ENCODE measurements at places on chromosomes 6 and 20.

GRCh38 chr6:143236151-143236798 is 175.6 kb downstream of the AIG1 start:
- no peak for DNase-seq

- no peak for DNase-seq
These were observed 32.5 kb upstream of the MAS1 start for GRCh38 chr6:159858259-159858658.

GRCh38 chr6:14100138-14100537 is 17.4 kb upstream of the CD83 start:
- no peak for DNase-seq

DNA sequence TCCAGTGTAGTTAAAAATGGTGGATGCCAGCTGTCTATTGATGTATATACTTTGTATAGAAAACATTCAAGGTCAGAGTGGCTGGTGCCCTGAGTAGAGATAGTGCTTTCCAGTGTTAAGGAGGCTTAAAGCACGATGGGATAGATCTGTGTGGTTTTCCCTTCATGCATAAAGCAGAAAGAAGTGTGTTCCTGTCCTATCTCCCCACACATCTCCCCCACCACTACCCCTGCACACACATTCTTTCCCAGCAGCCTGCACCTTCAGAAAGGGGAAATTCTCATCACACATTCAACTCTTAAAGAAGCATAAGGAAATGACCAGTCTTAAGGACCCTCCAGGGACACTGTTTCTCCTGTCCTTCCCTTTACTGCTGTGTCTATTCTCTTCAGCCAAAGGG is 221.7 kb upstream of the TAB2 start:
- DNase-seq, result no peak

DNA sequence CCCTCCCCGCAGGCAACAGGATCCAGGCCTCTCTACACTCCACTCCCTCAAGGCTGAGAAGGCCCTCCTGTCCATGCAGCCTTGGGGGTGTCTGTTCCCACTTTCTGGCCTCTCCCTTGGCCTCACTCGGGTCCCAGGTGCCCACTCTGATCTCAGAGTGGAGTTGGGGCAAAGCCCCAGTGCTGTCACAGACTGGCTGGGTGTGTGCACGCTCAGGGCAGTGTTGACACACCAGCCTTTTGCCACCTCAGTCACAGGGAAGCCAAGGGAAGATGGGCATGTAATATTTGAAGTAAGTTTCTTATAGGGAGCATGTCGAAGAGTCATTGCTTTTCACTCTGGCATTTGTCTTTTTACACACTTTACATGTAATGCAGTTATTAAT is 44.9 kb downstream of the HLA-DRA start:
- no peak for DNase-seq

GRCh38 chr6:131029626-131030297 is 33.3 kb downstream of the EPB41L2 start:
- DNase-seq, result no peak

DNA sequence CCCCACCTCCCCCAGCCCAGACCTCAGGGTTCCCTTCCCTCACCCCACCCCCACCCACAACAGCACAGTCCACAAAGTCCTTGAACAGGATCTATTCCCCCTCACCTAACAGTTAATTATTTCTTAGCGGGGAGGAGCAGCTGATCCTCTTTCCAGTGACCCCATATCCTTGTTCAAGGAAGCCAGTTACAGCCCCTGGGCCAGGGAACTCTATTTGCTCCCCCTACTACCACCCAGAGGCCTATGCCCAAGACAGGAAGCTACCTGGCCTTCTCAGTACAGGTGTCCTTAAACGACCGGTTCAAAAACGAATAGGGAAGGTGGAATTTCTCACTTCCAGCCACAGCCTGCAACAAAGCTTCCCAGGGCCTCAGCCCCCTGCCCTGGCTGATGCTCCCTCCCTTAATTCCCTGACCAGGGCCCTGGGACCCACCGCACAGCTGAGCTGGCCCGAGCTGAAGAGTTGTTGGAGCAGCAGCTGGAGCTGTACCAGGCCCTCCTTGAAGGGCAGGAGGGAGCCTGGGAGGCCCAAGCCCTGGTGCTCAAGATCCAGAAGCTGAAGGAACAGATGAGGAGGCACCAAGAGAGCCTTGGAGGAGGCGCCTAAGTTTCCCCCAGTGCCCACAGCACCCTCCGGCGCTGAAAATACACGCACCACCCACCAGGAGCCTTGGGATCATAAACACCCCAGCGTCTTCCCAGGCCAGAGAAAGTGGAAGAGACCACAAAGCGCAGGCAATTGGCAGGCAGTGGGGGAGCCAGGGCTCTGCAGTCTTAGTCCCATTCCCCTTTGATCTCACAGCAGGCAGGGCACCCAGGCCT is 778 bp downstream of the MCCD1 start:
- no peak for DNase-seq

- DNase-seq, result no peak
These were observed 10.1 kb upstream of the SIRPD start for GRCh38 chr20:1567392-1568162.

- DNase-seq, result no peak
These were observed 59.5 kb upstream of the BMP2 start for GRCh38 chr20:6708010-6708409.

DNA sequence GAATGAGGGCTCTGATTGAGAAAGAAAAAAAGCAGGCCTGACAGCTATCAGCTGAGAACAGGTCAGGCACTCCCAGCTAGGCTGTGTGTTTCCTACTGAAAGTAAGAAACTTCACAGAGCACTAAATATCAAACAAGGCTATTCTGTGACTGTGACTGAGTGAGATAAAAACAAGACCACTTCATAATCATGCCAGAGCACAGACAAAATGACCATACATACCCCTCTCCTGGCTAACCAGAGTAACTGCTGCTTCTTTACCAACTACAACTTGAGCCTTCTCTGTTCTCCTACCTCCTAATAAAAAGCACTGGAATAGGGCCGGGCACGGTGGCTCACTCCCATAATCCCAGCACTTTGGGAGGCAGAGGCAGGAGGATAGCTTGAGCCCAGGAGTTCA is 6.8 kb upstream of the BTN1A1 start:
- no peak for DNase-seq

DNA sequence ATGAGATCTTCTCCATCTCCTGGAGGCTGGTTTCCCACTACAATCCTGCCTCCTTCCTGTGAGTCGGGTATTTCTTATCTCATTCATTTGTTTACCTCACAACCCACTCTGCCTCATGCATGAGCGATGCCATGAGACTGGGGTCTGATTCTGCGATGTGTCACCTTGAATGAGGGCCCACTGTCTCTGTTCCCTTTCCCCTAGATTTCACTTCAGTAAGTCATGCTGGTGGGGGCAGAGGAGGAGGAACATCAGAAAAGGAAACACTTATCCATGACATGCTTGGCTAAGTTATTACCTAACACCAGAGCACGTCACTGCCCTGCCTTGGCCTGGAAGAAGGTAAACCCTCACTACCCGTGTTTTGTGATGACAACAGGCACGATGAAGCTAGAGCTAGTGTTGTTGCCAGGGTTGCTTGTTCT is 337.4 kb upstream of the PRDM1 start:
- no peak for DNase-seq

DNA sequence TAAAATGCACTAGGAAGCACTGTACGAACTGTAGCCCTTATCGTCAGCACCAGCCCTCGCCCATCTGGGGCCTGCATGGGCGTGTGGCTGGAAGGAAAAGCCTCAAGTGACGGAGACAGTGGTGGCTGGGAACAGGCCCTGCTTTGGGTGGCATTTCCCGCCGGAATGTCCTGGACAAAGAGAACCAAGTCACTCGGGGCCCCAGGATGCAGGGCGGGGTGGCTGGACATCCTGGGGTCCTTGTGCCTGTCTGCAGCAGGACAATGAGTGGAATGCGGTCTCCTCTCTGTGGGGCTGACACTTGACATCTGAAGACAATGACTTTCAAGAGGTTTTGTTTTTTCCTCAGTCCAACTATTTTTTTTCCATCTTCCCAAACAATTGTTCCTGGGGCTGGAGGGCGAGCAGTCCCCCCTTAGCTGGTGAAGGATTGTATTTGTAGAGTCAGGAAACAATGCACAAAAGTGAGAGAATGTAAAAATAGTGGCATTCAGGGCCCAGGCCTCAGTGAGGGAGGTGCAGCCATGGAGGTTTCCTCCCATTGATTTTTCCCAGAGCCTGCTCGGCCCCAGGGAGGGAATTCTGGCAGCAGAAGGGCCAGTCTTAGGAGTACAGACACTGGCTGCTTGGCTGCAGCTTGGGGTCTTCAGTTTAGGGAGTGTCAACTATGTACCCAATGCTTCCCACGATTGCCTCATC is 64.4 kb downstream of the PREX1 start:
- no peak for DNase-seq

DNA sequence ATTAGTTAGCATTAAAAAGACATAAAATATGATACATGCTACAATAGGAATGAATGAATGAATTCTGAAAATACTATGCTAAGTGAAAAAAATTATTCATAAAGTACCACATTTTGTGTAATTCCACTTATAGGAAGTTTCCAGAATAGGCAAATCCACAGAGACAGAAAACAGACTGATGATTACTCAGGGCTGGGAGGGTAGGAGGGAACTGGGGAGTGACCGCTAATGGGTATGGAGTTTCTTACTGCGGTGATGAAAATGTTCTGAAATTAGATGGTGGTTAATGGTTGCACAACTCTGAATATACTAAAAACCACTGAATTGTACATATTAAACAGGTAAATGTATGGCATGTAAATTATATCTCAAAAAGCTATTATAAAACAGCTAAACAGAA is 22.6 kb downstream of the FERMT1 start:
- DNase-seq, result no peak

DNA sequence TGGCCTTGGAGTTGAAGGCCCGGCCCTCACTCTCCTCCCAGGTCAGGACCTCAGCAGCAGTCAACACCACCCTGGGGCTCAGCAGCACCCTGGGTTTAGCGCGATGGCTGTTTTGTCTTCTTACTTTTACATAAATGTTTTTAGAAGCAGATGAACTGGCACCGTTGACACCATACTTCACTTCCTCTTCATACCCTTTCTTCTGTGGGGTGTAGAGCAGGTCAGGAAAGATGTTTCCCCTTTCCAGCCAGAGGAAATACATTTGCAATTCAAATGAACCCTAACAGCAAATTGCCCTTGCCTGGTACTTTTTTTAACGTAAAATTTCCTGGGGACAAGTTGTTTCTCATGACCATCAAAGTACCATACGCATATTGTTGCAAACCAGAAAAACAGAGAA is 54.7 kb upstream of the SNX9 start:
- DNase-seq, result no peak

DNA sequence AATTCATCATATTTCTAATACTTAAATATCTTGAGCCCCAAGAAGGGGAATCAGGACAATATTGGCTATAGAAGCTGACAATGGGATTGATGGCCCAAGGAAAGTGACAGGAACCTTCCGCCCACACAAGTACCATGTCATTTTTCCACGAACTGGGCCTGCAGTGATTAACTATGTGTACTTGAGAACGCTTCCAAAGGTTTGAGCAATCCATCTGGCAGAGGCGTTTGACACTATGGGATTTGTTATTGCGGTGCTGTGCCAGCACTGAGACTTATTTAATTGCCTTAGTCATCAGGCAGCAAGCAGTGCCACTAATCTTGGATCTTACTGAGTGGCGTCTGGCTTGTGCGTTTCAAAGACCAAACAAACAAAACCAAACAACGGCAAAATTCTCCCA is 135.6 kb upstream of the UST start:
- no peak for DNase-seq

GRCh38 chr6:6392214-6393068 is 72.0 kb upstream of the F13A1 start:
- no peak for DNase-seq

DNA sequence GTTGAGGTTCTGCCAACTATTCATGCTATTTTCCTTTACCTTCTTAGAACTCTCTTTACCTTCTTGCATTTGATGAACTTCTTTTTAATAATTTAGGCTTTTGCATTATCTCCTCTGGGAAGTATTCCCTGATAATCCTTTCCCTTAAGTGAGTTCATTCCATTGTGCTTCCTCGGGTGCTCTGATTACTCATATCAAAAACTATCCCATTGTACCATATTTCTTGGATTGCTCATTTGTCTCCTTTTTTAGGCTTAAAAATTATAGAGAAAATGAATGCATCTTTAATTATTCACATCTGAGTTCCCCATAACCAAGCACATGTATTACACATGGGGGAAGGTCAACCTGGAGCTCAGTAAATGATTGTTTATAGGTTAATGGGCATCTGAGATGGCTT is 2.5 kb downstream of the CALHM4 start:
- no peak for DNase-seq

- DNase-seq, result no peak
These were observed 127.4 kb downstream of the DST start for GRCh38 chr6:56515081-56515905.

GRCh38 chr6:150573041-150573681 is 26.5 kb upstream of the PLEKHG1 start:
- DNase-seq, result no peak

DNA sequence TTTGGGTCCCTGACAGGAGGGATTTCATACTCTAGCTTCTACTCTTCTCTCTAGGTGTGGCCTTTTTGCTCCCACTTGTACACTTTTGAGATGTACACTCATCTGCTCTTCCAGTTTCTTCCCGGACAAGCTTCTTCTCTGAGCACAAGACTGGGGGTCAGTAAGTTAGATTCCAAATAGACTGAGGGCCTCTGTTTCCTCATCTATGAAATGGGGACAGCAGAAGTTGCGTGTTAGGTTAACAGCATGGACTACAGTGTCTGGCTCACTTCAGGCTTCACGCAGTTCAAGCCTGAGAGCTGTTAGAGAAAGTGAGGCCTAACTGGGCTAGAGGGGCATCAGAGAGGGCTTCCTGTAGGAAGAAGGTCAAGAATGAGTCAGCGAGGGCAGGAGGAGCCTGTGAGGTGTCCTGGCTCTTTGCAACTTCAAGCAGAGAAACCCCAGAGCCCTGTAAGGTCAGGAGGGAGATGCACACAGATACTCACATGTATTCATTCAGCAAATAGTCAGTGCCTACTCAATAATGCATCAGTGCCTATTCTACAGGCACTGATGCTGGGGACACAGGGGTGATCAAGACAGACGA is 20.6 kb downstream of the XKR7 start:
- no peak for DNase-seq

DNA sequence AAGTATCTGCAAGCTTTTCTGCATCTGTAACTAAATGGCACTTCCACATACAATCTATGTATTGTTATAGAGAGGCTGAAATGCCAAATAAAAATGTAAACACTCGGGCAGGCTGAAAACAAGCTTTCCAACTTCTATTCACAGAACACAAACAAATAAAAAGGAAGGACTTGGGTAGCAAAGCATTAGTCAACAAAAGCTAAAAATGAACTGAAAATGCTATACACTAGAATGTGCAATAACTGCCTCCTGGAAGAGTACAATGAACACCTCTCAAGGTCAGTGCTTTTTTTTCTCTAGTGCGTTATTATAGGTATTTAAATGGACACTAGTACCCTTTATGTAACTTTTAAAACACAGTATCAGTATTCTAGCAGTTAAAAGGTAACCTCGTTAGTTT is 31.4 kb downstream of the STK38 start:
- DNase-seq, result no peak

DNA sequence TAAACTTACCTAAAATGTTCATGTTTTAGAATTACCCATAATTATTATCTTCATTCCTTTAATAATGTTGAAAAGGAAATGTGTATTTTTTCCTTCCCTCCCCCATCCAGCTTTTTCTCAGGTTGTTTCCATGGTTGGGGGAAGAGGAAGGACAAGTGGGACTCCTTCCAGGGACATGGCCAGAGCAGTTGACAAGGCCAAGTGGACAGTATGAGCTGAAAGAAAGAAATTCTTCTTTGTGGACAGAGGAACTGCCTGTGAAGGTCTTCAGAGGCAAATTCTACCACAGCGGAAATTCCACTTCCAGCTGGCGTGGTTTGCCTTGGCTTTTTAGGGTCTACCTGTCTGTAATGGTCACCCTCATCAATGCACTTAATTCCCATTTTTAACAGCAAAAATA is 33.8 kb downstream of the RIN2 start:
- DNase-seq, result no peak

- no peak for DNase-seq
These were observed 64.8 kb downstream of the RTN4IP1 start for GRCh38 chr6:106564476-106564875.

Data from stimulated activated CD4-positive, alpha-beta T cell treated with anti-CD3 and anti-CD28 coated beads, TNF-alpha, amount 100 ng/mL, for 4 hours (primary cell).